Activated naive CD8-positive, alpha-beta T cell treated with anti-CD3 and anti-CD28 coated beads, Interleukin-2, amount 10 ng/mL, durations not matched to agents 7 days and 5 days (primary cell): ENCODE measurements at places on chromosomes 7 and 10. TPM values are rescaled to one million over a fixed set of nuclear protein-coding genes. Genes with fewer than 3 reads are reported as not detected.

CALCR gene
- total RNA-seq = not detected

GRCh38 chr7:40009301-40009700 lies 59.2 kb downstream of the CDK13 start:
- no peak for DNase-seq
- peaks cover 8% of the 10 kb centered on the region for H3K36me3 ChIP-seq
- no peak overlapping the region for H3K4me3 ChIP-seq
- H3K4me1 ChIP-seq = peaks cover 2% of the 10 kb centered on the region

- no peak overlapping the region for H3K27ac ChIP-seq
- no peaks in the 10 kb centered on the region for H3K36me3 ChIP-seq
These were observed 4.4 kb upstream of the FRAT1 start for GRCh38 chr10:97314671-97315070.

- no peaks in the 10 kb centered on the region for H3K36me3 ChIP-seq
- H3K4me1 ChIP-seq = no peaks in the 10 kb centered on the region
- H3K27ac ChIP-seq = no peak overlapping the region
- H3K4me3 ChIP-seq = no peak overlapping the region
- H3K27me3 ChIP-seq = peaks cover 2% of the 10 kb centered on the region
- no peak for DNase-seq
These were observed 131.3 kb downstream of the PLPP4 start for GRCh38 chr10:120588311-120588710.

MET gene
- total RNA-seq = not detected

DNA sequence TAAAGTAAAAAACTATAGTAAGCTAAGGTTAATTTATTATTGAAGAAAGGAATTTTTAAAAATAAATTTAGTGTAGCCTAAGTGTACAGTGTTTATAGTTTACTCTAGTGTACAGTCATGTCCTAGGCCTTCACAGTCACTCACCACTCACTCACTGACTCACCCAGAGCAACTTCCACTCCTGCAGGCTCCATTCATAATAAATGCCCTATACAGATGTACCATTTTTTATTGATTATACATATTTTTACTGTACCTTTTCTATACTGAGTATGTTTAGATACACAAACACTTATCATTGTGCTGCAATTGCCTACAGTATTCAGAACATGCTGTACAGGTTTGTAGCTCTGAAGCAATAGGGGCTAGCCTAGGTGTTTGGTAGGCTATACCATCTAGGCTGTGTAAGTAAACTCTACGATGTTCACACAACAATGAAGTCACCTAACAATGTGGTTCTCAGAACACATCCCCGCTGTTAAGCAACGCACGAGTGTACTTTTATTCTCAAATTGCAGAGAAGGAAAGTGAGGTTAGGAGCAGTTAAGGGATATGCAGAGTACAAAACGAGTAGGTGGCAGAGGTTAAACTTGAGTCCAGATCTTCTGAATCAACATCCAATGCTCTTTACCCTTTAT lies 38.9 kb upstream of the PLCE1 start:
- H3K4me1 ChIP-seq = no peaks in the 10 kb centered on the region
- no peak for DNase-seq
- no peak overlapping the region for H3K4me3 ChIP-seq
- no peaks in the 10 kb centered on the region for H3K36me3 ChIP-seq

GRCh38 chr7:105623906-105624305 lies 42.6 kb upstream of the EFCAB10 start:
- no peak for DNase-seq
- peaks cover 6% of the 10 kb centered on the region for H3K36me3 ChIP-seq
- no peak overlapping the region for H3K27ac ChIP-seq
- no peaks in the 10 kb centered on the region for H3K27me3 ChIP-seq
- no peak overlapping the region for H3K4me3 ChIP-seq

- peaks cover 2% of the 10 kb centered on the region for H3K36me3 ChIP-seq
- H3K4me1 ChIP-seq = no peaks in the 10 kb centered on the region
- DNase-seq = no peak
These were observed 38.6 kb upstream of the TNKS2 start for GRCh38 chr10:91759581-91759986.

GSAP gene
- 8.3 TPM for total RNA-seq

DDX21 gene
- 65.1 TPM for total RNA-seq

DNA sequence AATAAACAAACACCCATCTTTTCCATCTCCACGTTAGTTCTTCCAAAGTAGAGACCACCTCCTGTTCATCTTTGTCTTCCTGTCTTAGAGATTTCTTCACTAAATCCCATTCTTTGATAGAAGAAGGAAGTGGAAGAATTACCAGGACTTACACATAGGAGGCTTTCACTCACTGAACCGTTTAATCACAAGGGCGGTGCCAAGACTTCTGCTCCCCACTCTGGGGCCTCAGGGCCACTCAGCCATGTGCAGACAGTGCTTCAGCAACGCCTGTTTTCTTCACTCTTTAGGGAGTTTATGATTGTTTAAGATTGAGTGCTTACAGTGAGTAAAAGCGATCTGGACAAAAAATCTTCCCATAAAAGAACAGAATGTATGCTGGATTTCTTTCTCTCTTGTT lies 63.9 kb upstream of the SORCS3 start:
- no peak overlapping the region for H3K27ac ChIP-seq
- H3K4me1 ChIP-seq = peaks cover 2% of the 10 kb centered on the region
- no peaks in the 10 kb centered on the region for H3K36me3 ChIP-seq
- H3K27me3 ChIP-seq = peaks cover 7% of the 10 kb centered on the region
- no peak for DNase-seq

DNA sequence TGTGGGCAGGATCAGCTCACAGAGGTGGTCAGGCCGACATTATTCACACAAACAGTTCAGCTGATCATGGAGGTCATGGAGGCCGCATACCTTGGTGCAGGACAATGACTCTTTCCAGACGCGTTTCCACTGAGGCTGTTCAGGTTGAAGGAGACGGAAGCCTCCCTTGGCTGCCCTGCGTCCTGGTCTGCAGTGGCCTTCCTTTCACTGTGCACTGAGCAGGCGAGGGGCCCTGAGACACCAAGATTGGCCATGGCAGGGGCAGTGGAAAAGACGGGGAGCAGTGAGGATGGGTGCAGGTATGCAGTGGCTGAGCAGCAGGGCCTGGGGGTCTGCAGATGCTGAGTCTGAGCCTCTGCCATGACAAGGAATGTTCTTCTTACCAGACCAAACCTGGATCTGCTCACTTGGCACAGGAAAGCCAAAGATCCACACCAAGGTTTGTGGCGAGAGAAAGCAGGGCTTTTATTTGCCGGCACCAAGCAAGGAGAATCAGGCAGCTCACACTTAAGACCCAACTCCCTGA lies 263.3 kb downstream of the GLRX3 start:
- no peak for DNase-seq
- H3K27ac ChIP-seq = no peak overlapping the region
- no peaks in the 10 kb centered on the region for H3K4me1 ChIP-seq
- H3K27me3 ChIP-seq = no peaks in the 10 kb centered on the region
- H3K36me3 ChIP-seq = no peaks in the 10 kb centered on the region
- H3K4me3 ChIP-seq = no peak overlapping the region

DNA sequence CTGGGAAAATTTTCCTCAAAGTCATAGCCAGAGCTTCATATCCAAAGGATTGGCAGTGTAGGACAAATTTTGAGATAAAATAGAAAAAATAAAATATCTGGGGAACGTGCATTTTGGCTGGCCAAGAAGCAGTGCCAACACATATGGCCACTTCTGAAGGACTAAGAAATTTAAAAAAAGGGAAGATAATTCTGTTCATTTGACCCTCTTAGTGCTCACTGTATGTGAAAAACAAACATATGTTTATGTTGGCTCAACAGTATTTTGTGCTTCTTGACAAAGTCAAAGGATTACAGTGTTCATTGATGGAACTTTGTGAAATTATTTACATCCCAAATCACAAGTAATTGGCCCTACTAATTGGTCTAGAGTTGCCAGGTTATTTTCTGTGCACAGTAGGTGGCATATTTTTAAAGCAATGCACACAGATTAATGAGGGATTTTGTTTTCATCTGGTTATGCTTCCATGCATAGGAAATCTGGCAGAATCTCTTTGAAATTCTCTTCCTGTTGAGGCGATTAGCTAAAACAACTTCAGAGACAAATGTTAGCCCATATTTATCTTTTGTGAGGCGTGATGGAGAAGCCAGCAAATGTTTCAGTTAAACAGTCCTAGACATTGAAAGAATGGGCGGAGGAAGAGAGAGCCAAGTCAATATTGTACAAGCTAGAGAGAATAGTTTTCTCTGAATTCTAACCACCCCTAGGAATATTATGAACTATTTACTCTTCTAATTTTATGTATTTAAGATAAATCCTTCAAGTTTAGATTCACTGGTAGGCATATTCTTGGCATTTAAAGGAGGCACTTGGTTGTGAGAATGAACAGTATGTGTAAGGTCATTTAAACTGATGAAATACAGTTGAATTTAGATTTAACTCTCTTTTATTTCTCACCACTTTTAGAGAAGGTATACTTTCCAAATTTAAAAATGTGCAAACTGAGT lies 237.7 kb upstream of the MBL2 start:
- H3K4me3 ChIP-seq = no peak overlapping the region
- H3K36me3 ChIP-seq = no peaks in the 10 kb centered on the region
- no peak for DNase-seq
- H3K4me1 ChIP-seq = no peaks in the 10 kb centered on the region

GRCh38 chr10:70778267-70778924 lies 6.8 kb downstream of the TBATA start:
- peaks cover 7% of the 10 kb centered on the region for H3K27me3 ChIP-seq
- H3K27ac ChIP-seq = no peak overlapping the region
- H3K36me3 ChIP-seq = no peaks in the 10 kb centered on the region
- H3K4me3 ChIP-seq = no peak overlapping the region
- H3K4me1 ChIP-seq = peaks cover 2% of the 10 kb centered on the region
- DNase-seq = no peak

DNA sequence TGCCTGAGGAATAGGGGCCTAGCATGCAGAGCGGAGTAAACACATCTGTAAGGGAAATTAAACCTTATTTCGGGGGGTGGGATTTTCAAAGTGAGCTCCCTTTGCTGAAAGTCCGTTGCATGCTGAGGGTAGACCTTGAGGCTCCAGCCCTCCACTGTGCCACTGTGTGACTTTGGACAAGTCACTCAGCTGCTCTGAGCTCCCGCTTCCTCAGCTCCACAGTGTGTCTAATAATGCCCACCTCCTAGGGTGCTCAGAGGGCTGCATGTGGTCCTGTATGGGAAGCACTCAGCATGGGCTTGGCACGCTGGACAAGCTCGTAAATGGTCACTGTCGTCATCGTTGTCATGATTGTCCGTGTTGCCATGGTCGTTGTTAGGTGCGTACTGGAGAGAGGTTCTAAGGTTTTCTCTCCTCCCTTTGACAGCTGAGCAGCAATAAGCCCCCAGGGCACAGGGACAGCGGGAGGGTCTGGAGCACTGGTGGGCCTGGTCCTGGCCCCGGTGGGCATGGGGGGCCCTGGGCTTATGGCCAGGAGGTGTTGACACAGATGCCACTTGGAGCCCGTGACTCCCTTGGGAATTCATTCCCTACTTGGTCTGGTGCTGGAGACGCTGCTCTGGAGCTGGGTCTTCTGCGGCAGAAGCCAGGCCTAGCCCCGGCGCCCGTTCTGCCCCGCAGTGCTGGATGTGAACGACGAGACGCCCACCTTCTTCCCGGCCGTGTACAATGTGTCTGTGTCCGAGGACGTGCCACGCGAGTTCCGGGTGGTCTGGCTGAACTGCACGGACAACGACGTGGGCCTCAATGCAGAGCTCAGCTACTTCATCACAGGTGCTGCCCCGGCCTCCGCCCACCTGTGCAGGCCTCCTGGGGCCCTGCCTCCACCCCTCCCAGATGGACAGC lies 13.1 kb downstream of the C10orf105 start:
- H3K4me1 ChIP-seq = peaks cover 20% of the 10 kb centered on the region
- DNase-seq = no peak
- no peak overlapping the region for H3K27ac ChIP-seq
- H3K4me3 ChIP-seq = no peak overlapping the region
- no peaks in the 10 kb centered on the region for H3K36me3 ChIP-seq

PSD gene
- total RNA-seq = 4.3 TPM

DNA sequence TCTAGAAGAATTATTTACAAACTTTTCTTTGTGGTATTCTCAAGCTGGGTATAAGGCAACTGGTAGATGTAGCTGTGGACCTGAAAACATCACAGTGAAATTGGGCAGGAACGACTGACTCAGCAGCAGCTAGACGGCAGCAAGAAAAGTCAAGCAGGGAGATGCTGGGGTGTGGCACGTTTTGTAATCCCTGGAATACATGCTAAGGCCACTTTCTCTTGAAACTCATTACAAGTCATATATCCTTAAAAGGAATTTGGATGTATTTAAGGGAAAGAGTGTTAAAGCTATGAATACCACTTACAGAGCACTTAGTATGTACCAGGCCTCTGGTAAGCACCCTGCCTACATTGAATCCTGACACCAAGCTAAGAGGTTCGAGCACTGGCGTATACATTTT lies 17.4 kb downstream of the BEND7 start:
- DNase-seq = no peak
- H3K27ac ChIP-seq = no peak overlapping the region
- H3K27me3 ChIP-seq = peaks cover 16% of the 10 kb centered on the region
- no peaks in the 10 kb centered on the region for H3K36me3 ChIP-seq

GRCh38 chr7:155665957-155666287 lies 21.5 kb downstream of the RBM33 start:
- DNase-seq = no peak
- peaks cover 45% of the 10 kb centered on the region for H3K4me1 ChIP-seq
- no peak overlapping the region for H3K4me3 ChIP-seq
- H3K36me3 ChIP-seq = peaks cover 19% of the 10 kb centered on the region

- H3K27ac ChIP-seq = no peak overlapping the region
- no peak for DNase-seq
- peaks cover 2% of the 10 kb centered on the region for H3K4me1 ChIP-seq
- peaks cover 2% of the 10 kb centered on the region for H3K27me3 ChIP-seq
- H3K4me3 ChIP-seq = no peak overlapping the region
- H3K36me3 ChIP-seq = no peaks in the 10 kb centered on the region
These were observed 308.1 kb downstream of the DNAJB6 start for GRCh38 chr7:157644946-157645345.

LRRN3 gene
- total RNA-seq = 193 TPM

DNA sequence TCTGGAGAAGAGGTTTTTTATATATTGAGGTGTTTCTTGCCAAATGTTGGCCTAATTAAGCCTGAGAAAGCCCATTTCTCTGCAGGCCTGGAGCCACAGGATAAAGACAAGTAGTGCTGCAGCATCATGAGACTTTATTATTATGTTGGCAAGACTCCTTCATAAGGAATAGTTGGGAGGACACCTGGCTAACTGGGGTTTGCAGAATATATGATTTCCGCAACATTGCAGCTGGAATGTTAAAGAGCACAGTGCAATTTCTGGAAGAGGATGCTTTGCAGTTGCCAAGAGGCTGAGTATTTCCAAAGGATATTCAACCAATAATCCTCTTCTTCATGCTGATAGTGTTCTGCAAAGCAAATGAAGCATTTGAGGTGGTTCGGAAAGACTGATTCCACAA lies 1512.8 kb upstream of the LRRTM3 start:
- H3K4me3 ChIP-seq = no peak overlapping the region
- no peak for DNase-seq
- no peaks in the 10 kb centered on the region for H3K27me3 ChIP-seq
- no peaks in the 10 kb centered on the region for H3K36me3 ChIP-seq
- no peaks in the 10 kb centered on the region for H3K4me1 ChIP-seq

GRCh38 chr10:72298592-72299519 lies 25.1 kb downstream of the DDIT4 start:
- peaks cover 54% of the 10 kb centered on the region for H3K4me1 ChIP-seq
- peaks cover 8% of the 10 kb centered on the region for H3K36me3 ChIP-seq
- H3K27ac ChIP-seq = peak overlapping the region; percentile 95

GRCh38 chr10:114095559-114096337 lies 52.1 kb downstream of the ADRB1 start:
- no peak for DNase-seq
- peaks cover 29% of the 10 kb centered on the region for H3K27me3 ChIP-seq
- peaks cover 27% of the 10 kb centered on the region for H3K4me1 ChIP-seq

- no peak for DNase-seq
- H3K4me3 ChIP-seq = no peak overlapping the region
- no peaks in the 10 kb centered on the region for H3K36me3 ChIP-seq
- peaks cover 4% of the 10 kb centered on the region for H3K27me3 ChIP-seq
These were observed 261.2 kb upstream of the TAC1 start for GRCh38 chr7:97470726-97471125.
